ENCODE measurements at places on chromosomes 13 and 19. TPM values are rescaled to one million over a fixed set of nuclear protein-coding genes. Genes with fewer than 3 reads are reported as not detected.

DNA sequence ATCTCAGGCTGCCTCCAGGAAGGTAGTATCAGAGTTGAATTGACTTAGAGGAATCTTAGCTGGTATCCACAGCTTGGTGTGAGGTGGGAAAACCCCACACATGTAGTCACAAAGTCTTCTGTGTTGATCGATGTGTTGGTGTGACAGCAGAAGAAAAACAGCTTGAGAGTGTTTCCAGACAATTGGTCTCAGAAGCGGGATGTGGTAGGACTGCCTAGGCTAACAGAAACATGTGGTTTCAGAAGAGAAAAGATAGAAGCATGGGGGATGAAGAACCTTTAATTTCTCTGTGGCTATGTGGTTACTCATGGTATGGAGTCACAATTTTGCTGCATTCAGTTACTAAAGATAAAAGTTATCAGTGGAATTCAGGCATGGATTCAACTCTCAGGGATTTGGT is 134.7 kb upstream of the SLITRK5 start:
- DNase-seq: no peak

- no peak for DNase-seq
These were observed 127.6 kb upstream of the IRS2 start for GRCh38 chr13:109913936-109914510.

GRCh38 chr19:17109962-17110598 is 34.5 kb downstream of the MYO9B start:
- DNase-seq: no peak

DNA sequence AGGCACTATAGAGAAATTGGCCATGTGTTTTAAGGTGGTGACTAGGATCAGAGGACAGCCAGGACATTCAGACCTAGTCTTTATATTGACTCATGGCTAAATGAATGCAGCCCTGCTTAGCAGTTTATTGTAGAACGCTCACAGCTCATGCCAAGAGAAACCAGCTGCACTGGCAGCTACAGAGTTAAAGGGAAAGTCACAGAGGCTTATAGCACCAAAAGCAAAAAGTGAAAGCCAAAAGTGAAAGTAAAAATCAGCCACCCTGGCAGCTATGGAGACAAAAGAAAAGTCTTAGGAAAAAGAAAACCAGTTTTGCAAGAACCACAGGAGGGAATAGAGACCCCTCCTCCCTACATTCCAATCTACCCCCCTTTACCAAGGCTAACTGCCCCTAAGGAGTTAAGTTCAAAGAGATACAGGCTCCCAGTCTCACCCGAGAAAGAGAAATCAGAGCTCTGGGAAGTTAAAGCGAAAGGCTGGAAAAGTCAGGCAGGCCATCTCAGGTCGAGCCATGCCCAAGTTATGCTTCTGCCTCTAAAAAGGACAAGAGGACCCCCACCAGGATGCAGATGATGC is 99.0 kb downstream of the ZNF429 start:
- no peak for DNase-seq

DNA sequence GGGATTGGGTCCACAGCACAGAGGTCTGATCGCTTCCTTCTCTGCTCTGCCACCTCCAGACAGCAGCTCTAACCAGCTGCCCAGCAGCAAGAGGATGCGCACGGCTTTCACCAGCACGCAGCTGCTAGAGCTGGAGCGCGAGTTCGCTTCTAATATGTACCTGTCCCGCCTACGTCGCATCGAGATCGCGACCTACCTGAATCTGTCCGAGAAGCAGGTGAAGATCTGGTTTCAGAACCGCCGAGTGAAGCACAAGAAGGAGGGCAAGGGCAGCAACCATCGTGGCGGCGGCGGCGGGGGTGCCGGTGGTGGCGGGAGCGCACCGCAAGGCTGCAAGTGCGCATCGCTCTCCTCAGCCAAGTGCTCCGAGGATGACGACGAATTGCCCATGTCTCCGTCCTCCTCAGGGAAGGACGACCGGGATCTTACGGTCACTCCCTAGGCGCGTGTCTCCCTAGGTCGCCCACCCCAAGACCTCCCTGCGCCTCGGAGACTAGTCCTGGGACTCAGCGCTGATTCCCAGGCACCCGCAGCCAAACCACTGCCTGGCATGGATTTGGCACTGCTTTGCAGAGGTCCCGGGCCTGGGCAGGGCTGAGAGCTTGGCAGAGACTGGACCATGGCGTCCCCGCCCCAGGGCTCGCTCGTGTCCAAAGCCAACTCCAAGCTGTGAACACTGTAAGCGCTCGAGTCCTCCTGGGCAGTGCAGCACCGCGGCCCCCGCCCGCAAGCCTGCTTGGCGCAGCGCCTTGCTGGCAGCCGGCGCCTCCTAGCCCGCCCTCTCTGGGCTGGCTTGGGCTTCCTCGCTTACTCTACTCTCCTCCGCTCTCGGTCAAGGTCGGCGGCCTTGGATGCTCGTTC is 1.5 kb downstream of the GSX1 start:
- no peak for DNase-seq

Gene PIAS4
- total RNA-seq: 31.5 TPM

Gene ZNF575
- not detected for total RNA-seq

Gene IFNL1
- not detected for total RNA-seq

Gene PLEKHA4
- 5.0 TPM for total RNA-seq

Gene C1QTNF9
- total RNA-seq: not detected
